Pancreas (tissue), 10 donors: ENCODE measurements at places on chromosomes 3 and 15. TPM values are rescaled to one million over a fixed set of nuclear protein-coding genes. Genes with fewer than 3 reads are reported as not detected.

Gene MTMR10
- 12.7 TPM for polyA plus RNA-seq

Gene PPP2R3A
- polyA plus RNA-seq = 1.5 TPM

Gene MLH1
- 8.3 TPM for polyA plus RNA-seq

Gene ZSCAN2
- polyA plus RNA-seq = 5.5 TPM

Gene ALDH1L1
- 38.8 TPM for polyA plus RNA-seq

Gene ICE2
- 13.7 TPM for polyA plus RNA-seq

Gene SPSB4
- 2.6 TPM for polyA plus RNA-seq

GRCh38 chr15:96720656-96721055 lies 390.2 kb downstream of the NR2F2 start:
- no peak overlapping the region for H3K4me3 ChIP-seq
- H3K27ac ChIP-seq = no peak overlapping the region
- H3K27me3 ChIP-seq = no peaks in the 10 kb centered on the region
- no peaks in the 10 kb centered on the region for H3K4me1 ChIP-seq
- H3K36me3 ChIP-seq = no peaks in the 10 kb centered on the region
- no peak for DNase-seq

GRCh38 chr3:42189001-42189460 lies 77.0 kb downstream of the CCK start:
- H3K27ac ChIP-seq = no peak overlapping the region
- H3K4me1 ChIP-seq = no peaks in the 10 kb centered on the region
- H3K4me3 ChIP-seq = no peak overlapping the region
- no peak for DNase-seq

DNA sequence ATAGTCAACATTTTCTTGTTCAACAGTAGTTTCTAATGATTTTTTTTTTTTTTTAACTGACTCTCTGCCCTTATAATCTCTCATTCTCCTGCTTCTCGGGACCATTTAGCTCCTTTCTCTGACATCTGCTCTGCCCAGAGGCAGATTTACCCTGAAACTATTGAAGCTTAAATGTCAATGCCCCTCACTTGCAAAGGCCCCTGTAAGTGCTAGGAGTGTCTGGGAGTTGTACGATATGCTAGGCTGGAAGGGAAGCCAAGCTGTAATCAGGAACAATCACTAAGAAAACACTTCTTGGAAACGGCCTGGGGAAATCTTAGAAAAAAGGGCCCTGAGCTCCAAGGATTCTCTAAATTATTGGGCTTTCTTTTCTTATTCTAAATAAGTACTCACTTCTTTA lies 5.8 kb upstream of the PLOD2 start:
- DNase-seq = no peak
- H3K27me3 ChIP-seq = no peaks in the 10 kb centered on the region
- no peaks in the 10 kb centered on the region for H3K36me3 ChIP-seq

GRCh38 chr3:1056744-1057143 lies 36.1 kb upstream of the CNTN6 start:
- no peaks in the 10 kb centered on the region for H3K27me3 ChIP-seq
- no peaks in the 10 kb centered on the region for H3K4me1 ChIP-seq
- DNase-seq = no peak
- no peak overlapping the region for H3K27ac ChIP-seq
- no peak overlapping the region for H3K4me3 ChIP-seq

- no peaks in the 10 kb centered on the region for H3K4me1 ChIP-seq
- no peak overlapping the region for H3K4me3 ChIP-seq
- no peaks in the 10 kb centered on the region for H3K27me3 ChIP-seq
- no peak overlapping the region for H3K27ac ChIP-seq
- peaks cover 33% of the 10 kb centered on the region for H3K36me3 ChIP-seq
Measured at GRCh38 chr15:65163041-65163440, 22.1 kb downstream of the CLPX start.

DNA sequence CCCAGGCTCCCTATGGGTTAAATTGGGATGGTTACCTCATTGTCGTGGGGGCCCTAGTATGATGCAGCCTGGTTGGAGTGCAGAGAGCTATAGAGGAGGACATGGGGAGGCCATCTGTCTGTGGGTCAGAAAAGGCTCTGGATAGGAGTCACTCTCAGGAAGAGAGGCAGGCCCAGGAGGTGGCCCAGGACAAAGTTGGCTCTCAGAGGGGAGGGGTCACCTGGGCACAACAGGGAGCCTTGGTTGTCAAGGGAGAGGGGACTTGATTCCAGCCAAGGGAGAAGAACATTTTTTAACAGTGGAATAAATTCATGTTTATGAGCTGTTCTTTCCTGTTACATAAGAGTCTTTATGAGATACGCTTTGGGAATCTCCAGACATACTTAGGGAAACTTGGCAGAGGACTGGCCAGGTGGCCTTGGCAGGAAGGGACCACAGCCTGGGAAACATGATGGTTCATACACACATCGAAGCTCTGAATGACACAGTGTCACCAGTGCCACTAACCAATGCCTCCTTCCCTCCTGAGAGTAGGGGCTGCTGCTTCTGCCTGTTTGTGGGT lies 27.5 kb upstream of the LCTL start:
- H3K27me3 ChIP-seq = no peaks in the 10 kb centered on the region
- H3K36me3 ChIP-seq = no peaks in the 10 kb centered on the region
- no peak overlapping the region for H3K4me3 ChIP-seq
- no peak for DNase-seq
- H3K27ac ChIP-seq = no peak overlapping the region
- H3K4me1 ChIP-seq = no peaks in the 10 kb centered on the region

DNA sequence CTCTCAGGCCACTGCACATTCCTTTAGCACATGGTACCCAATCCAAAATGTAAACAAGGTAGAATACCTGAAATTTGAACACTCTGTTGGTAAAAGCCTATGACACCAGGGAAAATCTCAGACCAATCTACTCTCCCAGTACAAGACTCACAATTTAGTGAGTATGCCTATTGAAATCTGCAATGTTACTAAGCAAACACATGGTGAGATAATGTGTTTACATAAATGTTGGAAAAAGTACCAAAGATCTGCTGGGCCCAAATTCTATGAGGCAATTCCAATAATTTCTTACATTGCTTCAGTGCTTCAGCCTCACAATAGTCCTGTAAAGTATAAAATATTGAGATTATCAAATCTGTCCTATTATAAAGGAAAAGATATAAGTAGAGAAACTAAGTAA lies 536.1 kb downstream of the PYDC2 start:
- no peak for DNase-seq
- H3K36me3 ChIP-seq = no peaks in the 10 kb centered on the region
- no peaks in the 10 kb centered on the region for H3K4me1 ChIP-seq
- no peak overlapping the region for H3K4me3 ChIP-seq

GRCh38 chr3:50189274-50189673 lies 2.1 kb upstream of the GNAT1 start:
- no peaks in the 10 kb centered on the region for H3K27me3 ChIP-seq
- H3K4me3 ChIP-seq = no peak overlapping the region
- no peaks in the 10 kb centered on the region for H3K36me3 ChIP-seq
- H3K4me1 ChIP-seq = no peaks in the 10 kb centered on the region

- H3K4me1 ChIP-seq = no peaks in the 10 kb centered on the region
- no peaks in the 10 kb centered on the region for H3K36me3 ChIP-seq
Measured at GRCh38 chr15:72858205-72858604, 74.6 kb upstream of the ADPGK start.

DNA sequence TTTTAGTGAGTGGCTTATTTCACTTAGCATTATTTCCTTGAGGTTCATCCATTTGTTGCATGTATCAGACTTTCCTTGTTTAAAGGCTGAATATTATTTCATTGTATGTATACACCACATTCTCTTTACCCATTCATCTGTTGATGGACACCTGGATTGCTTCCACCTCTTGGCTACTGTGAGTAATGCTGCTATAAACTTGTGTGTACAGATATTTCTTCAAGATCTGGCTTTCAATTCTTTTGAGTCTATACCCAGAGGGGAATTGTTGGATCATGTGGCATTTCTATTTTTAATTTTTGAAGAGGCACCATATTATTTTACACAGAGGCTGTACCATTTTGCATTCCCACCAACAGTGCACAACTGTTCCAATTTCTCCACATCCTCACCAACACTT lies 313.5 kb downstream of the RPLP1 start:
- no peaks in the 10 kb centered on the region for H3K36me3 ChIP-seq
- H3K4me3 ChIP-seq = no peak overlapping the region
- no peaks in the 10 kb centered on the region for H3K4me1 ChIP-seq

GRCh38 chr3:69770219-69770618 lies 31.0 kb downstream of the MITF start:
- no peaks in the 10 kb centered on the region for H3K36me3 ChIP-seq
- no peak overlapping the region for H3K27ac ChIP-seq
- H3K4me1 ChIP-seq = no peaks in the 10 kb centered on the region

- H3K4me1 ChIP-seq = no peaks in the 10 kb centered on the region
- no peaks in the 10 kb centered on the region for H3K27me3 ChIP-seq
- DNase-seq = no peak
- H3K27ac ChIP-seq = no peak overlapping the region
- no peaks in the 10 kb centered on the region for H3K36me3 ChIP-seq
- H3K4me3 ChIP-seq = no peak overlapping the region
Measured at GRCh38 chr15:89630260-89630659, 25.0 kb downstream of the KIF7 start.
